Activated CD8-positive, alpha-beta T cell treated with anti-CD3 and anti-CD28 coated beads, Interleukin-2, amount 10 ng/mL, durations not matched to agents 7 days and 5 days (primary cell): ENCODE measurements at places on chromosomes 12 and 14.
A peak's percentile ranks its signal among the peaks of the same experiment; 100 is the strongest.

DNA sequence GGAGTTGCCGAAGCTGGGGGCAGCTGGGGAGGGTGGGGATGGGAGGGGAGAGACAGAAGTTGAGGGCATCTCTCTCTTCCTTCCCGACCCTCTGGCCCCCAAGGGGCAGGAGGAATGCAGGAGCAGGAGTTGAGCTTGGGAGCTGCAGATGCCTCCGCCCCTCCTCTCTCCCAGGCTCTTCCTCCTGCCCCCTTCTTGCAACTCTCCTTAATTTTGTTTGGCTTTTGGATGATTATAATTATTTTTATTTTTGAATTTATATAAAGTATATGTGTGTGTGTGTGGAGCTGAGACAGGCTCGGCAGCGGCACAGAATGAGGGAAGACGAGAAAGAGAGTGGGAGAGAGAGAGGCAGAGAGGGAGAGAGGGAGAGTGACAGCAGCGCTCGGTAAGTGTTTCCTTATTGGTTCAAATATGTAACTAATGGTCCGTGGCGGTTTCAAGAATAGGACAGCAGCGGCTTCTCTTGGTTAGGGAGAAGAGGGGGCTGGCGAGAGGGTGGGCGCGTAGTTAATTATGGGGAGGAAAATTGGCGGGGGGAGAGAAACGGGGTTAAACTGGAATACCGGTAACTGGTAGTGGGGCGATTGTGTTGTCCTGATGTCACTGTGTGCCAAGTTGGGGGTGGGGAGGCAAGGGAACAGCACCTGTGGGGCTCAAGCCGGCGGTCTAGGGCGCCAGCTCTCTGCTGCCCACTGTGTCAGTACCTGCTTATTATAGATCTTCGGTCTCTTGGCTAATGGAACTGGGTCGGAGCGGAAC is 8.4 kb downstream of the HOXC8 start:
- no peak for DNase-seq

DNA sequence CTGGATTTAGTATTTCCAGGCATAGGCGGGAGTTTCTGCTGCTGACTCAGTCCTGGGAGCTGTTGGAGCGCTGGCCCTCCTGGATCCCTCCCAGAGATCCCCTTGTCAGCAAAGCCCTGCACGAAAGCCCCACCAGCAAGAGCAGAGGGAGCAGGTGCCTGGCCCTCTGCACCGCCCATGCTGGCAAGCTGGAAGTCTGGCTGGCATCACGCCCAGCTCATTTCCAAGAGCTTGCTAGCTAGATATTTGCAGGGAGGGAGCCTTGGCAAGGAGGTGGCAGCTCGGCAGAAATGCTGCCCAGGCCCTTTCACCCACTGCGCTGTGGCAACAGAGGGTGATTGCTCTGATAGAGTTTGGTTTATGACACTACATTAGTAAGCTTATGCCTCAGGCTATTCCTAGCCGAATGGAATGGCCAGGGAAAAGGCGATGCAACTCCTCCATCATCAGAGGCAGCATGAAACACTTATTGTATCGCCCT is 193.9 kb downstream of the EMP1 start:
- DNase-seq = no peak

GRCh38 chr12:26534071-26534470 is 298.9 kb downstream of the ITPR2 start:
- DNase-seq = no peak

DNA sequence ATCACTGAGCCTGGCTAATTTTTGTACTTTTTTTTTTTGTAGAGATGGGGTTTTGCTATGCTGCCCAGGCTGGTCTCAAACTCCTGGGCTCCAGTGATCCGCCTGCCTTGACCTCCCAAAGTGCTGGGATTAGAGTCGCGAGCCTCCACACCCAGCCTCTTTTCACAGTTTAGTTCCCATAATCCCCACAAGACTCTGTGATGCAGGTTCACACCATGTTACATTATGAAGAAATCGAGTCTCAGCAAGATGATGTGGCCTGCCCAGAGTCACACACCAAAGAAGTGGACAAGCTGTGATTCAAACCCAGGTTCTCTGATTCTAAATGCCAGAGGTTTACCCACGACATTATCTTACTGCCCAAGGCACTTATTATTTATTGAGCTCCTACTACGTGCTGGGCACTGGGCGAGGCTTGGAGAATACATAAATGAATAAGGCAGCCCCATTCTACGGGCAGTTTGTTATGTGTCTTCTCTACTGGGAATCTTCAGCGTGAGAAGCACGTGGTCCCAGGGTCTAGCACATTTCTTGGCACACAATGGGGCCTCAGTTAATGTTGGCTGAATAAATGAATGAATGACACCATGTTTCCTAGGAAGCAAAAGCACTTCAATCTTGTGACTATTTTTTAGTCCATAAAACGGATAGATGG is 23.5 kb upstream of the OASL start:
- DNase-seq = no peak

GRCh38 chr14:54909817-54910558 is 7.4 kb upstream of the GCH1 start:
- no peak for DNase-seq

DNA sequence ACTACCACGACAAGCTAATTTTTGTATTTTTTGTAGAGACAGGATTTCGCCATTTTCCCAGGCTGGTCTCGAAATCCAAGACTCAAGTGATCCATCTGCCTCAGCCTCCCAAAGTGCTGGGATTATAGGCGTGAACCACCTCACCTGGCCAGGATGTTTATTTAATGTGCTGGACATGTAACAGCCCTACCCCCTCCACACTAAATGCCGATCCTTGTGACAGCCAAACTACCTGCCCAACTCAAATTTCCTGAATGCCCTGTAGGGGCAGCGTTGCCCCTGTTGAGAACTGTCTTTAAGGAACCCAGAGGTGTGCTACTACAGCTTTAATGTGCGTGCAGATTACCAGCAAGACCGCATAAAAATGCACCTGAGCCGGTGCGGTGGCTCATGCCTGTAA is 48.1 kb downstream of the KCNK13 start:
- DNase-seq = no peak

- no peak for DNase-seq
Observed at GRCh38 chr12:109716512-109717389, 3.1 kb downstream of the FAM222A start.

DNA sequence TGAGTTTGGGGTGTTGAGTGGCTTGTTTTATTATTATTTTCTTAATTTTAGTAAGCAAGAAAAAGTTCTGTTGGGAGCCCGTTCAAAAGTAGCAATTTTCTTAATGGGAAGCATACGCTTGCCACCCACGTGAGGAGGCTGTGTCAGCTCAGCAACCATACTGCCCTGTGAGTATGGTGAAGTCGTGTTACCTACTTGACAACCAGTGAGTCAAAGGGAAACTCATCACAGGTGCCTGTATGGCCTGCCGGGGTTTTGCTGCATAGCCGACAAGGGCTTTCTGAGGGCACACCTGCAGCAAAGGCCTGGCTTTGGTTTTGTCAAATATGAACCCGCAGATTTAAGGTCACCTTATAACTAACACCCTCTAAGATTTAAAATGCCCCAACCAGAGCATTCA is 31.1 kb downstream of the PITPNM2 start:
- DNase-seq = peak; percentile 58

DNA sequence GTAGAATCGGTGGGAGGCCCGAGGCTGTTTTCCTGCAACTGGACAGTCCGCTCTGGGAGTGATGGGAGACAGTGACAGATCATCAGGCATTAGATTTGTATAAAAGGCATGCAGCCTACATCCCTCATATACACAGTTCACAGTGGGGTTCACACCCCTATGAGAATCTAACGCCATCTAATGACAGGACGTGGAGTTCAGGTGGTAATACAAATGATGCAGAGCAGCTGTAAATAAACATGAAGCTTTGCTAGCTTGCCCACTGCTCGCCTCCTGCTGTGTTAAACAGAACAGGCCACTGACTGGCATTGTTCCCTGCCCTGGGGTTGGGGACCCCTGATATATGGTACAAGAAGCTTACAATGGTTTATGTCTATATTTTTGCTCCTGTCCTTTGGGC is 179.0 kb downstream of the LRFN5 start:
- no peak for DNase-seq

DNA sequence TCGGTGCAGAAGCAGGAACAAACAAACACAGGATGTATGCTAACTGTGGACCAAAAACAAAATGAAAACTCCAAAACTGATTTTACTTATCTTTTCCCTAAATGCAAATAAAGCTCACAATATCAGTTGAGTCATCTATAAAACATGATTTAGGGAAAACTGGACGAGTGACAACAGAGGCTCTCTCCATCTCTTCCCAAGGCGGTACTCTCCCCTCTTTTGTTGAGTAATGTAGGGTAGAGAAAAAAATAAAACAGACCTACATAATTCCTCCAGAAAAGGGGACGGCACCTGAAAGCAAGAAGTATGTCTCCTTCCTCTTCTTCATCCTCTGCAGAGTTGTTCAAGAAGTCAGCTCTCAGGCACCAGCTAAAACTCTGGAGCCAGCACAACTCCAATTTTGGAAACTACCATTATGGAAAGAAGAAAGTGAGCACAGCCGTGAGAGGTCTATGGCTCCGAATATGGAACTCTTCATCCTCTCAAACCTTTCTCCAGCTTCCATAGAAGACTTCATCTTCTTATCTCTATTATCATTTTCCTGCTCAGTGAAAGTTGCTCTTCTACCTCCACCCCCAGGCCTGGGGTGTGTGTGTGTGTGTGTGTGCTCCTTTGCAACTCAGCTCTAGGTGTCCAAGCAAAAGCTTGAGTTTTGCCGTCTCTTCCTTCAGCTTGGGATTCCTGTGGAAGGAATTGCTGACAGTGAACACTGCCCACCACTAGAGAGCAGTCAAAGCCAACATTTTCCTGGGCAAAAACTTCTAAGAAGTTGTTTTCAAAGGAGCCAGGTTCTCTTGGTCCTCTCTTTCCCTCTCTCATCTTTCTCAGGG is 155.4 kb downstream of the DIO2 start:
- DNase-seq = no peak

DNA sequence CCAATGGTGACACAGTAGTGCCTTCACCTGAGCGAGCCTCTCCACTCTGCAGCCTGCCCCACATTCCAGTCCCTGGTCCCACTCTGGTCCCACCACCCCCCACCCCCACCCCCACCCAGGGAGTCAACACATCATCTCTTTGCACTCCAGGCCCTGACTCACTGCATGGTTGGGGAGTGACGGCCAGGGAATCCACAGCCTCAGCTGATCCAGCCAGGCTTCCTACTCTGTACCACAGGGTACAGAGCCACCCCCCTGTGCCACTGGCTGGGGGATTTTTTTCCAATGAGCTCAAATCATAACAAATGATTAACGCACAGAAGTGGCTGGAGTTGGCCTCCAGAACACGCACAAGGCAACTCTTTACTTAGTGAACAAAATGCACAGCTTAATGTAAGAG is 233.7 kb downstream of the NTF3 start:
- no peak for DNase-seq
